ENCODE measurements at places on chromosomes 4 and X.

GRCh38 chrX:152177497-152178269, 39.3 kb upstream of the MAGEA10 start:
- DNase-seq: no peak

DNA sequence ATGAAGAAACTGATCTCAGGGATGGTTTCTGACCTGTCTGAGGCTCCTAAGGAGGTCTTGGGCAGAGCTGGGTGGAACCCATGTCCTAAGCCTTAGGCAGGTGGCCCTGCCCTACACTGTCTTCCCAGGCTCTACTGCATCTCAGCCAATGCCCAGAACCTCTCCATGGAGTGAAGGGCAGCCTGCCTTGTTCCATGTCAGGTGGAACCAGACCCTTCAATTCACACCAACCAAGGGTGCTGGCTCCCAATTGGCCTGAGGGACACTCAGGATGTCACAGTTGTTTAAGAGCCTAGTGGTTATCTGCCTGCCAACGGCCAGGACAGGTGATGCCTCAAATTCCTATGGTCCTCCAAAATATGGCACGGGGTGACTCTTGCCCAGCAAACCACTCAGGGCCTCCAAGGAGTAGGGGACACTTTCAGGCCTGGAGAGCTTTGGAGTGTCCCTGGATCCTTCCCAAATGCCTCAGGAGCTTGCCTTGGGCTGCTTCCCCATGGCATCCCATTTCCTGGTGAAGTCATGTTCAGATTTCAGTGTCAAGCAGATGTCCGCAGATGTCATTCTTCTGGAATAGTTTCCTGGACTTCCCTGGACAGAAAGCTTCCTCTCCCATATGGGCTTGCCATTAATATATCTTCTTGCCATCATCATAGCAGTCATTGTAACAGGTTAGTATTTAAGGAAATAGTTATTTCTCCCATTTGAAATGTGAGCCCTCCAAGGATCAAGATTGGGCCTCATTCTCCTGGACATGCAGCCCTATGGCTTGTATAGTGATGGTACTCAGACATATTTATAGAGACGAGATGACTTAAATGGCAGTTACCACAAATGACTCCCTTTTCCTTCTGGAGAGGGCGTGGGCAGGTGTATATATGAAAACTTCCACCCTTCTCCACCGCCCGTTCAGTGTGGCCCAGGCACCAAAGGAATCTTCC, 67.1 kb downstream of the MED28 start:
- DNase-seq: no peak

GRCh38 chr4:113502906-113503305, 258.6 kb downstream of the CAMK2D start:
- DNase-seq: no peak

- DNase-seq: no peak
Observed at GRCh38 chr4:6313216-6313615, 43.6 kb downstream of the WFS1 start.

DNA sequence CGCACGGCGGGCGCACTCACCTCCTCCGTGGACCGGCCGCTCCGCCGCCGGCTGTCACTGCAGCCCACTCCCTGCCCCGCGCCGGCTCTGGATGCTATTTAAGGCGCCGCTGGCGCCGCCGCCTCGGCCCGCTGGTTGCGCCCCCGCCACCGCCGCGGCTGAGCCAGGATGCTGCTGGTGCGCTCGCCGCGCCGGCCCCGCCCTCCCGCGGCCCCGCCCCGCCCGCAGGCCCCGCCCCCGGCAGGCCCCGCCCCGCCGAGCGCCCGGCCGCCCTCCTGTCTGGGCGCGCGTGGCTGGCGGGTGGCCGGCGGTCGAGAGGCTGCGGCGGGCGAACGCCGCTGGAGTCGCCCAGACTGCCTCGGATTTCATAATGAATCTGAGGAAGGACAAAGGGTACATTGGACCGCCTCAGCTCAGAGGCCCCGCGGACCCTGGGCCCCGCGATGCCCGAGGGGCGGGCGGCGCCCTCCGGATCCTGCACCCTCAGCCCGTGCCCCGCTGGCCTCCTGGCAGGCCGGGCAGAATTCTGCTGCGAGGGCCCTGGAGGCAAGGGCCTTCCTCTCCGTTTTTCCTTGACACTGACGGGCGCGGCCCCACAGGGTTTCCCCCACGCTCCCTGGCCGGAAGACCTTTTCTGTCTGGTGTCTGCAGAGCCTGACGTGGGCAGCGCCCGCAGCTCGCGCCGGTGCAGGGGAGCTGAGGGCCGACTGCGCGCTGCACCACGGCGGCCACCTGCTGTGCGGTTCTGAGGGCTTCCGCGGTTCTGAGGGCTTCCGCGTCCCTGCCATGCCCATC, at the start of gene ACSL1:
ACSL1 (minus strand) TSS at position 73 of the 795 bp plus-strand sequence. CDS start 22,454 bp downstream, outside the sequence.
- DNase-seq: peak; percentile 81

GRCh38 chr4:26086621-26087441, 172.8 kb downstream of the SMIM20 start:
- no peak for DNase-seq

- no peak for DNase-seq
Observed at GRCh38 chrX:46255046-46255445, 290.2 kb downstream of the ZNF674 start.
